ENCODE measurements at places on chromosomes 5 and 9. TPM values are rescaled to one million over a fixed set of nuclear protein-coding genes. Genes with fewer than 3 reads are reported as not detected.

The TNFSF8 gene
- 59.9 TPM for total RNA-seq

GRCh38 chr5:82591021-82591515, 312.9 kb upstream of the RPS23 start:
- no peak overlapping the region for H3K4me3 ChIP-seq
- no peak for DNase-seq
- no peak overlapping the region for H3K27ac ChIP-seq
- H3K4me1 ChIP-seq: no peaks in the 10 kb centered on the region
- H3K27me3 ChIP-seq: peaks cover 28% of the 10 kb centered on the region

DNA sequence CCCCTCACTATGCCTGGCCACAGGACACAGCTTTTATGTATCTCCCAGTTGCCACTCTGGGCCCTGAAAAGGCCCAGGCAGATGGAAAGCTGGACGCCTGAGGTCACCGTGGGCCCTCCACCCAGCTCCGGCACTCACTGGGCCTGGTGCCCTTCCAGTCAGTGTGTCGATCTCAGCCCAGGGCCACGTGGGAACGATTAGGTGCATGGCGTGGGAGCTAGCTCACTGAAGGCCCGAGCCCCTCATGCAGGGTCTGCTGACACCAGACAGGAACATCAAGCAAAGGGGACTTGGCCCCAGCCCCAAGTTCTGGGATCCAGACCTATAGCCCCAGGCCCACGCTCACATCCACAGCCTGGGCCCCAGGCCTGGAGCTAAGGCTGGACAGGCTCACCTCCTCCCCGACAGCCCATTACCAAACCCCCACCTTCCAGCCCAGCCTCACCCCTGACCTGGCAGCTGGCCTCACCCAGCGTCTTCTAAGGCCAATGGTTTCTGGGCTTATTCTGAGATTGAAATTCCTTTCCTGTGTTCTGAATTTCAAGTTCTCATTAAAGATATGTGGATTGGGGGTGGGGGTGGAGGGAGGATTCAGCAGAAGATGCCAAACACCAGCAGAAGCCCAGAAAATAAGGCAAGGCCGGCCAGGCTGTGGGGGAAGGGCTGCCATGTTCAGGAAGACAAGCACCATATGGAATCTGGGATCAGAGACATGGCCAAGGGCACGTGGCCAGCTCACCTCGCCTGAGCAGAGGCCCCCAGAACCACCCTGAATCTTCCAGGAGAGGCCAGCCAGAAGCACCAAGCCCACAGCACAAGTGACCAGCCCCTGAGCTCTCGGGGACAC, 74.5 kb downstream of the ADAMTS2 start:
- no peaks in the 10 kb centered on the region for H3K4me1 ChIP-seq
- no peaks in the 10 kb centered on the region for H3K36me3 ChIP-seq
- H3K4me3 ChIP-seq: no peak overlapping the region
- DNase-seq: no peak
- no peak overlapping the region for H3K27ac ChIP-seq

DNA sequence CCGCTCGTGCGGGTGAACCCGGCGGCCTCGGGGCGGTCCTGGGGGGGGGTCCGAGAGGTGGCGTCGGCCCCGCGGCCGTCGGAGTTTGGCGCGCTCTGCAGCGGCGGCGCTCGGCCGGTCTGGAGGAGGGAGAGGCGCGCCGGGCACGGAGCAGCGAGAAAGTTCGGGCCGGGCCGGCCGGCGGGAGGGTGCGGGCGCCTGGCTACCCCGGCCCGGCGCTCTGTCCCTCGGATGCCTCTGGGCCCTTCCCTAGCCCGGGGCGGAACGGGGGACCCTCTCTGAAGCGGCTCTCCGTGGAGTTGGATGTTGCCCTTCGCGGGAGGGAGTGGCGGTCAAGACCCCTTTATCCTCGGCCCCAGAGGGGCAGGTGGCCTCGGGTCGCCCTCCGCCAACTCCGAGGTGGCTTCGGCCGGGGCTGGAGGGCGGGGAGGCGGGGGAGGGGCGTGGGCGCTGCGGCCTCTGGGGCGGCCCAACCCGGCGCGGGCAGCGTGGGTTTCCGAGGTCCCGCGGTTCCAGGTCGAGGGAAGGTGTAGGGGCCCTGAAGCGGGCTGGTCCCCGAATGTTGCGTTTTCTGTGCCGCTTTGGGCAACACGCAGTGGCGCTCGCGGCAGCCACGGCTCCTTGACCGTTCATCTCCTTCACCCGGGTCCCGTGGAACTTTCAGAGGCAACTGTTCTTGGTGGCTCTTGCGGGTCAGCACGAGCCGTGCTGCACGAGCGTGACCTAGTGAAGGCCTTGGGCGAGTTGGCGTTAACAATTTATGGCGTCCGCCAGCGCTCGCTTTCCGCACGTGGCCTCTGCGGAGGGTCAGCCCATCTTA, 290.5 kb downstream of the DOCK8 start:
- no peaks in the 10 kb centered on the region for H3K36me3 ChIP-seq
- peak overlapping the region; percentile 54 for H3K4me3 ChIP-seq
- H3K27me3 ChIP-seq: peaks cover 20% of the 10 kb centered on the region
- H3K4me1 ChIP-seq: peaks cover 10% of the 10 kb centered on the region
- DNase-seq: peak; percentile 2

The HCN1 gene
- not detected for total RNA-seq

The LRRTM2 gene
- total RNA-seq: not detected

DNA sequence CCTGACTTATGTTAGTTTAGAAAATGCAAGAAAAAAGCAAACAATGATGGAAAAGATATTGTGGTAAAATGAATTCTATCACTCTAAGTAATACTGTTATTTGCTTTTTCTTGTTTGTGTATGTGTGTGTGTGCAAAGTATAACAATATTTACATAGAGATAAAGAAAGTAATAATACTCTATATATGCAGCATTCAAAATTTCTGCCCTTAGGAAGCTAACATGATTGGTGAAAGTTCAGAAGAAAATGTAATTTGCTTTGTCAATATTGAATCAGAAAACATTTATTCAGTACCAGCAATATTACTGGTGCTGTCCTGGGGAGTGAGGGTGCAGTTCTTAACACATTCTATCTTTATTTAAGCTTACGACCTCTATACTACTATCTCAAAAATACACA, 12.9 kb upstream of the PRDM9 start:
- no peaks in the 10 kb centered on the region for H3K36me3 ChIP-seq
- H3K4me3 ChIP-seq: no peak overlapping the region
- H3K27ac ChIP-seq: no peak overlapping the region
- H3K4me1 ChIP-seq: no peaks in the 10 kb centered on the region
- no peaks in the 10 kb centered on the region for H3K27me3 ChIP-seq
- DNase-seq: no peak

DNA sequence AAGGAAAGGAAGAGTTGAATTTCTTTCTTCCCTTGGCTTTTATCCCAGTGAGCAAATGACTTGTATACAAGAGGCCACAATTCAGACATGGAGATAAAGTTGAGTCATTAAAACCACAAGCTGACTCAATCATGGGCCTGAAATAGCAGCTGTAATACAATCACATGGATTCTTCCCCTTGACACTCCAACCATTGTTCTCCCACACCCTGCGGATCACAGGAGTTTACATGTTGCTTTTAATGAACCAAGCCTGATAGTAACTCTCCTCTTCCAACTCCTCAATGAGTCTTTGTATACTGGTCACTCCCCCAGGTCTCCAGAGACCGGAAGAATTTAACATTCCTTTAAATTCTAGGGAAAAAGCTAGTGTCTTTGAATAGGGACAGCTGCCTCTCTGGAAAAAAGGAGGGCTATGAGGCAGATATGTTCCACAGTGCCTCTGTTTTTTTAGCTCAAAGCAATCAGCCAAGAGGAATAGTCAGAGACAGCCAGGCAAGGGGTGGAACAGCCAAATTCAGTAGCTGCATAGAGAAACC, 32.4 kb downstream of the PCDHGC5 start:
- no peaks in the 10 kb centered on the region for H3K27me3 ChIP-seq
- peak overlapping the region; percentile 67 for H3K27ac ChIP-seq
- no peak for DNase-seq
- H3K4me3 ChIP-seq: no peak overlapping the region
- H3K4me1 ChIP-seq: peaks cover 42% of the 10 kb centered on the region

Measured in activated naive CD8-positive, alpha-beta T cell treated with anti-CD3 and anti-CD28 coated beads for 36 hours (primary cell).